Stimulated activated CD8-positive, alpha-beta memory T cell treated with anti-CD3 and anti-CD28 coated beads, Interleukin-4, amount 100 ng/mL, for 4 hours (primary cell): ENCODE measurements at places on chromosomes 12 and 14.

GRCh38 chr12:109044241-109044640 lies 8.1 kb upstream of the USP30 start:
- DNase-seq = no peak

DNA sequence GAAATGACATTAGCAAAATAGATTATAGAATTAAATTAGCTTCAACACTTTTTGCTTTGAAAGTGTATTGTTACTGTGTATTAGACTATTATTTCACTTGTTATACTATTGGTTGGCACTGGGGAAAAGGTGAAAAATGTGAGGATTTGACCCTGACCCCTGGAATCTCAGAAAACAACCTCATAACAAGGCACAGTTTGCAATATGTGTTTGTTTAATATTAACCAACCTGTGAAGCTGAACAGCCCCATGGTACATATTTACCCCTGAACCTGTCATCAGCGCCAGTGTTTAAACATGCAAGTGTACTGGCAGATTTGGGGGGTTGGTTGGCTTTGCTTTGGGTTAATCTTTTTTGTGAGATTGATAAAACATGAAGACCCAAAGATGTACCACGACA lies 11.7 kb downstream of the SLC38A4 start:
- DNase-seq = no peak

DNA sequence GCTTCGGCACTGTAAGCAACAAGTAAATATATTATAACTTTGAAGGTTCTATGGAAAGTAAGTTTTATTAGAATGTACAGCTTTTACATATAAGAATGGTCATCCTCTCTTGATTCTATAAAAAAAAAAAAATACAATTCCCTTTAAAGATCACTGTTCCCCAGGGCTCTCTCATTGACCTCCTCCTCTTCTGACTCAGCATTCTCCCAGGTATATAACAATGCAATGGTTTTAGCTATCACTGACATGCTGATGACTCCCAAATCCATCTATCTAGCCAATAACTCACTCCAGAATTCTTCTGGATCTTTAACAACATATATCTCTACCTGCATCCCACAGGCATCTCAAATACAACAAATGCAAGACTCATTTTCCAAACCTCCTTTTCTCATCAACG lies 62.7 kb downstream of the EEA1 start:
- no peak for DNase-seq

DNA sequence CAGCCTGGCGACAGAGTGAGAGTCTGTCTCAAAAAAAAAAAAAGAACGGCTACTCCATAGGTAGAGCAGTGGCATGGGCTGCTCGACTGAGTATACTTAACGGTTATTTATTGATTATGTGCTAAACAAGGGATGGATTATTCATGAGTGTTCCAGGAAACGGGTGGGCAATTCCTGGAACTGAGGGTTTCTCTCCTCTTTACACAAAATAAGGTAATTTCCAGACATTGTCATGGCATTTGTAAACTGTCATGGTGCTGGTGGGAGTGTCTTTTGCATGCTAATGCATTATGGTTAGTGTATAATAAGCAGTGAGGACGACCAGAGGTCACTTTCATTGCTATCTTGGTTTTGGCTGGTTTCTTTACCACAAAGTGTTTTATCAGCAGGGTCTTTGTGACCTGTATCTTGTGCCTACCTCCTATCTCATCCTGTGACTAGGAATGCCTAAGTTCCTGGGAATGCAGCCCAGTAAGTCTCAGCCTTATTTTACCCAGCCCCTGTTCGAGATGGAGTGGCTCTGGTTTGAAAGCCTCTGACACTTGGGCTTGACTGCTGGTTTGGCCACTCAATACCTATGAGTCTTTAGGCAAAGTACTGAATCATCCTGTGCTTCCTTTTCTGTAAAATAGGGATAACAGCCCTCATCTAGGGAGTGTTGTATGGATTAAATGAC lies 3.2 kb downstream of the DGLUCY start:
- DNase-seq = peak; percentile 37

DNA sequence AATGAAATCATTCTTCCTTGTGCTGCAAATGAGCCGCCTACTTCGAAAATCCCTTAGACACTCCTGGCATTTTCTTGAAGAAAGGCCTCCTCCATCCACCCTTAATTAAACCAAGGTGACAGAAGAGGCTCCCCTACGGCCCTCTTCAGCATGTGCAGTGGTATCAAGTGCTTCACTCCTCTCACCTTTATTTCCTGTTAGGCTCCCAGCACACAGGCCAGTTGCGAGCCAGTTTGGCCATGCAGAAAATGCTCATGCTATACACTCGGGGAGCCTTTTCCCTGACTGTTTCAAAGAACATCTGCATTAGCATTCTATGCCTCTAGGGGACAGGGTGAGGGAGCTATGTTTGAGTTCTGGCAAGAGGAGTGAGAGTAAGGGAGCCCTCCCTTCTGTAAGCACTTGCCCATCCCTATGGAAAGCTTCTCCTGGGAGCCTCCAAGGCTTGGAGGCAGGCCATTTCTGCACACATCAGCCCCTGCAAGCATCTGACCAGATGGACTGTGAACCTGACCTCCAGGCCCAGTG lies 291.5 kb downstream of the RPS29 start:
- no peak for DNase-seq

GRCh38 chr12:51970904-51971646 lies 19.6 kb downstream of the ACVR1B start:
- no peak for DNase-seq

- no peak for DNase-seq
Observed at GRCh38 chr14:103533137-103533998, 4.4 kb downstream of the TRMT61A start.

DNA sequence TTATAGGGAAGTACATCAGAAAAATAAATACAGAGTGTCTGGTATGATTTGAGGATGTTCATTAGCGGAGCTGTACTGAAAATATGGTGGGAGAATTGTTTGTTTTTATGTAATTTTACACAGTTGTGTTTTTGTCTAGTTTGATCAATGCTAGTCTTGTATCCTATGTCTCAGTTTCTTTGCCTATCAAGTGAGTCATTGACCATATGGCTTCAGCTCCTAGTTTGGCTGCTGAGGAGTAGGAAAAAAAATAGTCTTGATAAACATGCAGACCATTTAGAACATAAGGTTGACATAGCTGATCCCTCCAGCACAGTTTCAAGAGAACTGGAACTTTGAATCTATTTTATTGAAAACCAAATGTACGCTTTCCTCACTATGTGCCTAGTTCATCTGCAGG lies 1292.1 kb upstream of the FLRT2 start:
- no peak for DNase-seq

- no peak for DNase-seq
Observed at GRCh38 chr14:101398011-101398410, 163.3 kb upstream of the DIO3 start.

DNA sequence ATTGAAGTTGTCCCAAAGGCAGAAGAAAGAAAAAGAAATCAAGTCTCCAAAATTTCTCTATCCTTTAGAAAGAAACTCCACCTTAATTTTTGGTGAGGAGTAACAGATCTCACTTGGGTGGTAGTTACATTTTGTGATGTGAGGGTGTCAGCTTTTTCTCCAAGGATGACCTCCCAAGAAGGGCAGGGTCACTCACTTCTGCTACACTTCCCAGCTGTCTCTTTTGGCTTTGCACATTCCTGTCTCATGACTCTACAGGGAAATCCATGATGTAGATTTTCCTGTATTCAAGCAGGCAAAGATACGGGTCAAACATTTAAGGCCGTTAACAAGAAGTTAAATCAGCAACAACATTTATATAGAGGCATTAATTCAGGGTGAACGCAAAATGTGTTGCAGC lies 1016.4 kb downstream of the NRXN3 start:
- no peak for DNase-seq
